ENCODE measurements at places on chromosomes 1 and 21.
A peak's percentile ranks its signal among the peaks of the same experiment; 100 is the strongest.

GRCh38 chr1:77399250-77400086 lies 117.6 kb downstream of the AK5 start:
- no peak for DNase-seq

- DNase-seq, result no peak
These were observed 16.2 kb upstream of the PPIE start for GRCh38 chr1:39722495-39722894.

- no peak for DNase-seq
These were observed 213.8 kb downstream of the ROR1 start for GRCh38 chr1:63987628-63988024.

GRCh38 chr1:210932104-210932503 lies 201.8 kb downstream of the KCNH1 start:
- no peak for DNase-seq

DNA sequence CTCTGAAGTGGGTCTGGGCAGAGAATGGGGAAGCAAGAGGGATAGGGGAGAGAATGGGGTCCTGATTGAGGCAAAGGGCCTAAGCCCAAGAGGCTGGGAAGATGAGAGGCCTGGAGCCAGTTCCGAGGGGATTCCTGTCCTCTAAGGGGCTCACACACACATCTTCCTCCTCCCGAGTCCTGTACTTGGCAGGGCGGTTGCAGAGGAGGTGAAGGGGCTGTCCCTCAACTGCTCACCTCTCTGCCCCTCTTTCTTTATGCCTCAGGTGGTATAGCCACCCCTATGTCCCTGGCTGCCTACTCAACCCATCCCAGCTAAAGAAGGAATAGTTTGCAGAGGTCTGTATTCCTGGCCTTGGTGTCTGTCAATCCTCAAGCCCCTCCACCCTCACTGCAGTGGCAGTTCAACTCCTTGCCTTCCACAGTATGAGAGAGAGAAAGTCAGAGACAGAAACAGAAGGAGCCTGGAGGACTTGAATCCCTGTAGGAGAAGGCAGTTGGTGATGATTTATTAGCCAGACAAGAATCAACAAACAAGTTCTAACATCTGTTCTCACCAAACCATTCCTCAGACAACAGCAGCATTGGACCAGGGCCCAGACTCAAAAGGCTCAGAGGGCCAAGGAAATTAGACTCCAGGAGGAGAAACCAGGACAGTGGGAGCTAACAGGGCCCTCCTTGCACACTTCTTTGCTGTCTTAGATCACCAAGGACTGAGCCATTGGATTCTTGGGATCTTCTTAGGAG lies 10.7 kb downstream of the SH2D2A start:
- DNase-seq, result peak; percentile 73

- no peak for DNase-seq
These were observed 6.2 kb downstream of the DNMT3L start for GRCh38 chr21:44255511-44255981.

DNA sequence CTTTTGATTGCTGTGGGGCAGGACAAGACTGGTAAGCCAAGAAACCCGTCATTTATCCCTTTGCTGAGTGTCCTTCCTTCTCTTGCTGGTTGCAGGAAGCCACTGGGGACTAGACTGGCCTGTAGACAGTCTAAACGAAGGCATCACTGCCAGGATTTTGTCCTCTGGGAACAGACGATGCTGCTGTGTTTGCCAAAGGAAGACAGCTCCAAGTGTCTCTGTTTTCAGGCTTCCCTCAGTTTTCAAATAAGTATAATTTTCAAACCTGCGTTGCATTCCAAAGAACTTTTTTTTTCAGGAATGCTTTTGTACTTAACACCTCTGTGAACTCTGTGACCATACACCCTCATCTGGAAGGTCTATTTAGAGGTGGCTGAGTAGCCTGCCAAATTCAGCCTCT lies 269.4 kb downstream of the HLX start:
- DNase-seq, result no peak

GRCh38 chr1:235825229-235825628 lies 41.5 kb downstream of the LYST start:
- DNase-seq, result no peak

DNA sequence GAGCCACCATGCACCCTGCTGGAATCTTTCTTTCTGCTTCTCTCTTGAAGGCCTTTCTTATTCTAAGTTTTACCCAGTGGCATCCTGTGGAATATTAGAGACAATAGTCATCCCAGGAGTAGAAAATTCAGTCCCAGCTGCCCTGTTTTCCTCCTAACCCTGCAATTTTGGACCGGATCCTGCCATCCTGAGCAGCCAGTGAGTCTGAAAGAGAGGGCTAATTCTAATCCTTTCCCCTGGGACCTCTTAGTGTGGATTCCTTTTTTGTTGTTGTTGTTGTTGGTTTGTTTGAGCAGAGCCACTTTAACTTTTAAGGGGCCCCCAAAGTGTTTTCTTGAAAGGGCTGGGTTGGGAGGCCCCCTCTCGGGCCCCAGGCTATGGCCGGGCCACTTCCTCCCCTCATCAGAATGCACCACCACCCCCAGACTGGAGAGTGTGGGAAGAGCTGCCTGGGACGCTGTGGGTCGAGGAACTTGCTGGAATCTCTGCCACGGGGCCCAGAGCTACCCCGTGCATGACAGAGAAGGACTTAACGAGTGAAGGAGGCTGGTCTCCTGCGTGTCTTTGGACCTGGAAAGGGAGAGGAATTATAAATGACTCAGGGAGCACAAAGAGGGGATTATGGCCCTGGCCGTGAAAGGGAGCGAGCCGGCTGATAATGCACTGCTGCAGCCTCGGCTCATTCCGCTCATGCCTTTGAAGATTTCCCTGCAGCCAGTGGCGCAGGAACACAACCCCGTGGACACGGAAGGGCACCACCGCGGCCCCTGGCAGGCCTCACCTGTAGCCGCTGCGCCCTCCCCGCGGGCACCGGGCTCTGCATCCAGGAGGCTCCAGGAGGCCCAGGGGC lies 81.0 kb upstream of the AKT3 start:
- DNase-seq, result no peak

- no peak for DNase-seq
These were observed 81.9 kb upstream of the PRRC2C start for GRCh38 chr1:171403393-171403792.

DNA sequence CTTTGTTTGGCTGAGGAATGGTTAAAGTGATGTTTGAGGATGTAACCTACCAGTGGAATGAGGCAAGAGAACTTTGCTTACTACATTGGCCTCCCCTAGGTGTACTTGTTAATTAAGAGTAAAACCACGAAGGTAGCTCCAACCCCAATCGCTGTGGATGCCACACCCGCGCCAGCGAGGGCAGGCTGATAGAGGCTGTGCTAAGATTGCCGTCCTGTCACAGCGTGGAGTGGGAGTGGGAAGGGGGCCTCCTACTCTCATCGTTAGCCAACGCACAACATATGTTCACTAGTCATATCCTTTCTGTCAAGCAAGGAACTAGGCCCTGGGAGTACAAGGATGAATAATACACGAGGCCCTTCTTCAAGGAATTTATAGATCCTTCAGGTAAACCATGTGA lies 99.6 kb downstream of the RUNX1 start:
- no peak for DNase-seq

DNA sequence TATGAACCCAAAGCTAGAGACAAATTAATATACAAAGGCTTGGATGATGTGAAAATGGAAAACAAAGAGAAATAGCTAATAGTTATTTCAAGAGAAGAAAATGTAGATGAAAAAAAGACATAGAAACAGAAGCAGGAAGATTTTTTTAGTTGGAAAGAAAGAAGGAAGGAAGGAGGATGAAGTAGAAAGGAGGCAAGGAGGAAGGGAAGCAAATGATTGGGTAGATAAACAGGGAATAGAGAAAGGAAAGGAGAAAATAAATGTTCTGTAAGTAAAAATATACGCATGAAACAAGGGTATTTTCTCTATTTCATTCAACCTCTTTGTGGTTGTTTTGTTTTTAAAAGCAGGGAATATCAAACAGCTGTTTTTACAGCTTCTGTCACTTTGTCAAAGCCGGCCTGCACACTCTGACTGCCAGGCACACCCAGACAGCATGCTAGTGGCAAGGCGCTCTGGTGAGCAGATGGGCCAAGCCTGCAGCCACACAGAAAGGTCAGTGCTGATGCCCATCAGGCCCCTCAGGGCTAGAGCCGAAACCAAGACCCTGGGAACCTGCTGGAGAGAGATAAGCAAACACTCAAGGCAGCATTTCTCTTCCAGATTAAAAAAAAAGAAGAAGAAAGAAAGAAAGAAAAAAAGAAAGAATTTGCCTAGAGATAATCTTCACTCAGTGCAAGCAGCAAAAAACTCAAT lies 72.9 kb upstream of the CTTNBP2NL start:
- no peak for DNase-seq

DNA sequence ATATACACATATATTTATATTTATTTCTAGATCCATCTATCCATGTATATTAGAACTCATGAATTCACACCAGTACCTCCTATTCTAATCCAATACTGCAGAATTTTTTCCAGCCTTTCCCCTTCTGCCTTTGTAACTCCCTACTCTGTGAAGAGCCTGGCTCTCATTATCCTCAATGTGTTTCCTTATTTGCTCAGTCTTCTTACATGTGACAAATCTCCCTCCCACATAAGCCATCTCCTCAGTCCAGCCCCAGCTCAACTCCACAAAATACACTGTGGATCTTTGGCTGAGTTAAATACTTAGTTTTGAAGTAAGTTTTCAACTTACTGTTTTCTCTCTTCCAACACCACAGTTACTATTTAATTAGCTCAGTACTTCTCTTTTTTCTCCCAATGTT lies 45.7 kb downstream of the ATP5PO start:
- DNase-seq, result no peak

DNA sequence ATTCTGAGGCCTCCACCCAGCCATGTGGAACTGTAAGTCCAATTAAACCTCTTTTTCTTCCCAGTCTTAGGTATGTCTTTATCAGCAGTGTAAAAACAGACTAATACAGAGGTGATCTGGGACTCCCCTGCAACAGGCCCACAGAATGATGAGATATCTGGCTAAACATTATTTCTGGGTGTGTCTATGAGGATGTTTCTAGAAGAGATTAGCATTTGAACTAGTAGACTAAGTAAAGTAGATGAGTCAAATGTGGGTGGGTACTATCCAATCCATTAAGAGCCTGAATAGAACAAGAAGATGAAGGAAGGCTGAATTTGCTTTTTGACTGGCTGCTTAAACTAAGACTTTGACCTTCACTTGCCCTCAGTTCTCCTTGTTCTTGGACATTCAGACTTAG lies 396.5 kb upstream of the LRRC7 start:
- no peak for DNase-seq

DNA sequence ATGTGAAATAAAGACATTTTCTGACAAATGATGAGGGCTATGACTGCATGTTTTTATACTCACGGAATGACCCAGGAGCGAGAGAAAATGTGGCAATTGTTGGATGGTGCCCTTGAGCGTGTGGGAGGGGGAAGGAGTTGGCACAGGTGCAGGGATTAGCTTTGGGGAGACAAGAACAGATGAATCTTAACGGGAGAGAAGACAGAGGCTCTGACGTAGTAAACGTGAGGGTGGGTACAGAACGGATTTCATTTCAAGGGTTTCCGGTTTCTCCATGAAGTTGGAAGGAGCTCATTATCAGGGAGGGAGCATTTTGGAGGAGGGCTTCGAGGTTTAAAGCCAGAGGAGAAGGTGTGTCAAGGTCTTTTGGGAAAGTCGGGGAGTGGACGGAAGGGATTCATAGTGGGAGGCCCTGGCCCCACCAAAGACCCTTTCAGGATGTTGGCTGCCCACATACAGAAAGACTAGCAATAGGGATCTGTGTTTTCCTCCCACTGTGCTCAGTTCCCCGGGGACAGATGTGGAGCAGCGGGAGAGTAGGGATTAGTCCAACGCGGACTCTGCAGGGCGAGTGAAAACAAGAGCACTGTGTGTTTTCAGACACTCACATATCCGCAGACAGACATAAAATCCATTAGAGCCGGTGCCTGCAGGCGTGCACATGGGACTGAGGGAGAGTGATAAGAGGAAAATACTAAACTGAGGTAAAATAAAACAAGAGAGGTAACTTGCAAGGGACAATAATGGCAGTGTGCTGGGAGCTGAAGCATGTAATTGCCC lies 584.1 kb downstream of the AJAP1 start:
- no peak for DNase-seq

- no peak for DNase-seq
These were observed 346.7 kb downstream of the NUF2 start for GRCh38 chr1:163668472-163668871.

GRCh38 chr1:43819357-43819756 lies 112.0 kb downstream of the ST3GAL3 start:
- DNase-seq, result no peak

Data from AG09319 (cell line).